ENCODE measurements at places on chromosomes 3 and 15.

DNA sequence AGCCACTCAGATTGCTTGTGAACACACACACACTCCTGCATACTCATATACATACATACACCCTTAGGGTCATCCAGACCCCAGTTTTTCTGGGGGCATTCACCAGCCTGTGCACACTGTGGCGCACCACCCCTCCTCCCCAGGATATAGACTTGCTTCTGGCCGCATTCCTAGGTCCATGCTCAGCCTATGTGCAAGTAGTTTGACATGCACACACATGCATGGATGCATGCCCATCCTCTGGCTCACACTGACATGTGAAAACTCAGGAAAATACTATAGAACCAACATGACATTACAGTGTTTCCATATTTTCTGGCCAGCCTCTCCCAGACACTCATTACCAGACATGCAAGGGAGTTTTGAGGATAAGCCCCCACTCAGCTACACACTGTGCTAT is 79.3 kb upstream of the POLG start:
- no peak for DNase-seq

DNA sequence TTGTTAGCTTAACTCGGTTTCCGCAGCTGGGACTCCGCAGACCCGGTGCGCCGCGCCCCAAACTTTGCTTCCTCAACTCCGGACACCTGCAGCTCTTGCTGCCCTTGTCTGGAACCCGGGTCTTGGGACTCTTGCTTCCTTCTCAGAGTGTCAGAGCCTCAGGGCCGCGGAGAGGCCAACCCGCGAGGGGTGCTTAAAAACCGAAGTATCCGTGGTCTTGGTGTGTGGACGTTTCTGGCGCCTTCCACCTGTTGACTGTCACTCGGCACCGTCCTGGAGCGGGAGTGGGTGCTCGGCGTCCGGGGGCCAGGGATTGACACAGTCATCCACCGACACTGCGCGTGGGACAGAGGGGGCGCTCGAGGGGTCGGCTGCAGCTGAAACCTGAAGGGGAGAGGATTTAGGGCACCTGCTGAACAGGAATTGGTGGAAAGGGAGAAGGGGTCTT is 386 bp downstream of the SQOR start:
- peak; percentile 41 for DNase-seq

GRCh38 chr15:69346112-69346511 is 47.4 kb downstream of the PAQR5 start:
- no peak for DNase-seq

- DNase-seq = no peak
These were observed 946.8 kb downstream of the OTOL1 start for GRCh38 chr3:162443376-162443775.

GRCh38 chr15:33126559-33127290 is 67.8 kb downstream of the FMN1 start:
- DNase-seq = peak; percentile 26

GRCh38 chr3:46218196-46218709 is 10.1 kb upstream of the CCR1 start:
- DNase-seq = no peak

DNA sequence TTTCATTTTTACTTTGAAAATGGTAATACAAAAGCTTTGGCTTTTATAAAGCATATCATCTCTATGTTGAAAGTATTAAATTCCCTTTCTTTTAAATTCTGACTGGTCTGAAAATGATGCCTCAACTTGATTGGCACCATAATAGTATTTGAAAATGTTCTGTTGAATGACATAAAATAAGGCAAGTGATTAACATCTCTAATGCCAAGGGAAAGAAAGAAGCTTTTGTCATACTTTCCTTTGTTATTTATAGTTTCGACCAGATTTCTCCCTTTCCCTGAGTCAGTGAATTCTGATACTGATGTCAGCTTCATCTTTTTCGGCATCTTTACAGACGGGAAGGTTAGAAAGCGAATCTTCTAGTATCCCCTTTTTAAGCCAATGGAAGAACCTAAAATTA is 3.4 kb upstream of the AP4E1 start:
- DNase-seq = no peak
